ENCODE measurements at places on chromosomes 1 and 21. TPM values are rescaled to one million over a fixed set of nuclear protein-coding genes. Genes with fewer than 3 reads are reported as not detected.

DNA sequence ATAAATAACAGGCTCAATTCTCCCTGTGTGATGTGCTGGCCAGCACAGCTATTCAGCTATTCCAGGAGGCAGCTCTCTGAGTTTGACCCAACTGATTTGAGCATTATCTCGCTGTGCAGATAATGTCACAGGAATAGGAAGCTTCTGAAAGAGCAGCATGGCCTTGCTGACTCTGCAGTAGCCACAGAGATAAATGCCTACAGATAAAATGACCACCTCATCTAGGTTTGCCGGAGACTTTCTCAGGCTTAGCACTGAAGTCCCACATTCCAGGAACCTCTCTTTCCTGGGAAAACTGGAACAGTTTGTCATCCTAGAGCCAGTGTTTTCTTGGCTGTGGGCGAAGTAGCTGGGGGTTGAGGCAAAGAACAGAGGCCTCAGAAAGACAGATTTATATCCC is 98.9 kb downstream of the MRPL39 start:
- DNase-seq: no peak

Gene HFM1
- total RNA-seq: 8.5 TPM

Gene SMCP
- total RNA-seq: not detected

DNA sequence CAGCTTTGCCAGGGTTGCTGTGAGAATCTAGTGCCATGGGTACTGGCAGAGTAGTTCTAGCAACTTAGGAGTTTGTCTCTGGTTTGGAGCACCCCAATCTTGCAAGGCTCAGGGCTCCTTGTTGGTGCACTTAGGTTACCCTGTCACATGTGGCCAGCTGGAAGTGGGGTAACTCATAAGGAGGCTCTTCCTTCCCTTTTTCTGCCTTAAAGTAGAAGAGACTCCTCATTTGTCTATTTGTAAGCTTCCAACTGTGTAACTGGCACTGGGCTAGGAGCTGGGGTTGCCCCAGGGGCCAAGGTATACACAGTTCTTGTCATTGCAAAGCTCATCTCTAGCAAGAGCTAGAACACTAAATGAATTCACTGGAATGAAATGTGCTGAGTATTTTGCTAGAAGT is 10.6 kb downstream of the MROH7 start:
- DNase-seq: no peak

DNA sequence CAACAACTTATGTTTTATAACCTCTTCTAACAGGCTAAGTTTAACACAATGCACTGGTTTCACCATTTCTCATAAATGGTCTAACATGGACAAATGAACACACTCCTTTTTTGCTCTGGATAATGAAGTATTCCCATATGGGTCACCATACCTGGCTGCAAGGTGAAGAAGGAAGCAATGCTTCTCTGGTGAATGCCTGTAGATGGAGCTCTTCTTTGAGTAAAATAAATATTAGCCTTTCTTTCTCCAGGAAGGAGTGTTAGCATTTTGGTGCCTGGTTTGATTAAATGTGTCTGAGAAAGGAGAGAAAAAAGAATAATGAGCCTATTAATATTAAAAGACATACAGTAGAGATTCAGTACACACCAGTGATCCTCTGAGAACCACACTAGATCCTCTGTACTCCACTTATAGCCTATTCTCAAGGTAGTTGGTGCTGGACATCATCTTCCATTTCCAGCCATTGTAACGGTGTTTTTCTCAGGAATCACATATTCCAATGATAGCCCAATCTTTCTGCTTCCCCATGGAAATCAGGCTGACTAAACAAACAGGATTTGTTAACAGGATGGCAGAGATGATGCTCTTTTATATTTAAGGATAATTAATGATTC is 17.6 kb downstream of the MTFR1L start:
- no peak for DNase-seq

Gene CACNA1S
- not detected for total RNA-seq

DNA sequence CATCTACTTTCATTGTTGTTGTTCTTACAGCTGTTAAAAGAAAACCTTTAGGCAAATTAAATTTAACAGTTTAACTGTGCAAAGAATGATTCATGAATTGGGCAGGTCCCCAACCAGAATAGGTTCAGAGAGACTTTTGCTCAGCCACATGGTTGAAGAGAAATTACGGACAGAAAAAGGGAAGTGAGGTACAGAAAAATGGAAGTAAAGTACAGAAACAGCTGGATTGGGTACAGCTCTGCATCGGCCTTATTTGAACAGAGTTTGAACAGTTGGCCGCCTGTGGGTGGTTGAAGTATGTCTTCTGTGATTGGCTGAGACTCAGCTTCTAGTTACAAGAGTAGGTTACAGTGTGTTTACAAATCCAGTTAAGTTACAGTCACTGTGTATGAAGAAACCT is 210.1 kb downstream of the FGGY start:
- DNase-seq: no peak

Gene CHTOP
- 64.9 TPM for total RNA-seq

Gene AGO3
- 15.4 TPM for total RNA-seq

Gene SLAMF8
- total RNA-seq: 0.43 TPM

GRCh38 chr1:91916811-91917460 is 31.0 kb upstream of the TGFBR3 start:
- DNase-seq: no peak

GRCh38 chr1:78255846-78256245 is 210.1 kb downstream of the GIPC2 start:
- DNase-seq: no peak

DNA sequence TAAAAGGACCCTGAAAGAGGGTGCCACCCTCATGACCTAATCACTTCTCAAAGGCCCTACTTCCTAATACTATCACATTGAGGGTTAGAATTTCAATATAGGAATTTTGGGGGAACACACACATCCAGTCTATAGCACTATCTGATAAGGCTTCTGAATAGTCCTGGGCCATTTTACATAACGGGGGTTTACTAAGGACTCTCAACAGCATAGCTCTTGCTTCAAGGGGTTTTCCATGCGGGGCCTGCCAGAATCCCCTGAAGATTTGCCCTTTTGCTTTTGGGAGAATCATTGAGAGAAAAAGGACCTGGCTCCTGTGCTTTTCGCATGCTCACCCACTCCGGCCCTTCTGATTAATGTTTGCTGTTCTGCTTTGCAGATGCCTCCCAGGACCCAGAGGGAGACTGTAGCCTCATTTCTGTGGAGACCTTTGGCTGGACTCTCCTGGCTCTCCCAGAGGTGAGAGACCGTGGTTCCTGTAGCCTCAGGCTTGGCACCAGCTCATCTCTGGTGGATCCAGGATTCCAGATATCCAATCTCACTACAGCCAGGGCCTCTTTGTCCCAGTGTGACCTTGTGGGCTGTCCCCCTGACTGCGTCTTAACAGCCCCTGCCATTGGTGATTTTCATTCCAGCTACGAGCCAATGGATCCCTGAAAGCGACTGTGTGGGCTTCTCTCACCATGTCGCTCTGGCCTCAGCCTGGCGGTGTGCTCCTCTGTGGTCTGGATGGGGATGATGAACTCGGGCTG is 72.6 kb downstream of the DDR2 start:
- DNase-seq: no peak

- no peak for DNase-seq
Measured at GRCh38 chr1:86205741-86206140, 49.2 kb upstream of the COL24A1 start.

DNA sequence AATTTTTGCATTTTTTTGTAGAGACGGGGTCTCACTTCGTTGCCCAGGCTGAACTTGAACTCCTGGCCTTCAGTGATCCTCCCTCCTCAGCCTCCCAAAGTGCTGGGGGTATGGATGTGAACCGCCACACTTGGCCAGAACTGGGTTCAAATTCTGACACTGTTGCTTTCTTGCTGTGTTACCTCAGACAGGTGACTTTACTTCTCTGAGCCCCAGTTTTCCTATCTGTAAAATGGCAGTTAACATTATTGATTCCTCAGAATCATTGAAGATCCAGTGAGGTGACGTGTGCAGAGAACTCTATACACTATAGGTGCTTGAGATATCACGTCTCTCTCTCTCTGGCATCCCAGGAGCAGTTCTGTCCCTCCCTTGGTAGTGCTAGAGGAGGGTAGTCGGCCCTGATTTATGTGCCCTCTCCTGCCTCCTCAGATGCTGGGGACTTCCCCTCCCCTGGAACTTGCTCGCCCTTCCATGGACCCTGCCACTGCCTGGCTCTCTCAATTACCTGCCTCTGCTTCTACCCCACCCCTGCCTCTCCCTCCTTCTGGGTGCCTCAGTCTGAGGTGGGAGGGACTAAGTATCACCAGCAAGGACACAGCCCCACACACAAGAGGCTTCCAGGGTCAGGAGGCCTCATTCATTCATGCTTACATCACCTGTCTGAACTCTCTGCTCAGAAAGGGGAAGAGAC is 2.8 kb upstream of the HPCA start:
- no peak for DNase-seq

Gene SLFNL1
- total RNA-seq: 1.2 TPM

DNA sequence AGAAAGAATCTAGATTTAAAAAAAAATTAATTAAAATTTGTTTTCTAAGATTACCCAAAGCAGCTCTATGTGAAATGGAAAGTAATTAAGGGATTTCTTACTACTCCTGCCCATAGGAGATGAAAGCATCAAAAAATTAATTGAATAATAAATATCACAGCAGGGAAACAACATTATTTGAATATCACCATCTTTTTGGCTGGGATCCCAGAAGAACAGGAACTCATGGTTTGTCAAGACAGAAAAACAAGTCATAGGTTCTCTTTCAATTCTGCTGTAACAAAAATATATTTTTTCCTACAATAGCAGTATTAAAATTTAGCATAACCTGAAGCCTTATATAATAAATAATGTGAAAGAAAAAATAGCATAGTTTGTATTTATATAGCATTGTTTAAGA is 1713.4 kb downstream of the NCAM2 start:
- no peak for DNase-seq

Gene UBXN10
- 2.9 TPM for total RNA-seq

Gene LCA5L
- 1.2 TPM for total RNA-seq

GRCh38 chr21:42691901-42692559 is 38.6 kb downstream of the PDE9A start:
- DNase-seq: no peak

DNA sequence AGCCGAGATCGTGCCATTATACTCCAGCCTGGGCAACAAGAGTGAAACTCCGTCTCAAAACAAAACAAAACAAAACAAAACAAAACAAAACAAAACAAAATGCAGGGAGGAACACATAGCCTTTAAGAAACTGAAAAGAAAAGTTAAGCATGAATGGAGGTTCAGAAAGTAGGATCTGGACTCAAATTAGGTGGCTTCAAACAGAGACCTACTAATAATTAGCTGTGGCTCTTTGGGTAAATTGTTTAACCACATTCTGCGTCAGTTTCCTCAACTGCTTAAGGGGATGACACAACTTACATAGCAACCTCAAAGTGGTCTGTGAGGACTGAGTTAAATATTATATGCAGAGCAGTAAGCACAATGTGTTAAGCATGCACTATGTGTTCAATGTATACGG is 458.2 kb downstream of the ADGRL2 start:
- DNase-seq: no peak

Gene SH2D1B
- not detected for total RNA-seq

DNA sequence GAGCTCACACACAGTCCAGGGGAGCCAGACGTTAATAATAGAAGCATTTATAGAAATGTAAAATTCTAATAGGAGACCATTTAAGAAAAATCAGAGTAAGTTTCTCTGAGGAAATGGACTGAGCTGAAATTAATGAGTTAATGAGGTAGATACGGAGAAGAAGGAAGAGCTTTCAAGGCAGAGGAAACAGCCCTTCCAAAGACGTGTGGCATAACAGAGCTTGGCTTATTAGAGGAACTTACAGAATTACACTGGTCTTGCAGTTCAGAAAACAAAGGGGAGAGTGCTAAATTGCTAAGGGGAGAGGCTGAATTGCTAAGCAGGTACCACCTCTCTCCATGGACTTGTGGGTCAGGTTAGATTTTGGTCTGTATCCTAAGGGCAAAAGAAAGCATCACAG is 8.2 kb upstream of the PIGK start:
- no peak for DNase-seq

Gene CSF3R
- total RNA-seq: 2.2 TPM

Gene KRTAP21-2
- not detected for total RNA-seq

Gene CYP4X1
- total RNA-seq: 1.5 TPM

- no peak for DNase-seq
Measured at GRCh38 chr1:30250338-30250983, 472.9 kb downstream of the MATN1 start.

DNA sequence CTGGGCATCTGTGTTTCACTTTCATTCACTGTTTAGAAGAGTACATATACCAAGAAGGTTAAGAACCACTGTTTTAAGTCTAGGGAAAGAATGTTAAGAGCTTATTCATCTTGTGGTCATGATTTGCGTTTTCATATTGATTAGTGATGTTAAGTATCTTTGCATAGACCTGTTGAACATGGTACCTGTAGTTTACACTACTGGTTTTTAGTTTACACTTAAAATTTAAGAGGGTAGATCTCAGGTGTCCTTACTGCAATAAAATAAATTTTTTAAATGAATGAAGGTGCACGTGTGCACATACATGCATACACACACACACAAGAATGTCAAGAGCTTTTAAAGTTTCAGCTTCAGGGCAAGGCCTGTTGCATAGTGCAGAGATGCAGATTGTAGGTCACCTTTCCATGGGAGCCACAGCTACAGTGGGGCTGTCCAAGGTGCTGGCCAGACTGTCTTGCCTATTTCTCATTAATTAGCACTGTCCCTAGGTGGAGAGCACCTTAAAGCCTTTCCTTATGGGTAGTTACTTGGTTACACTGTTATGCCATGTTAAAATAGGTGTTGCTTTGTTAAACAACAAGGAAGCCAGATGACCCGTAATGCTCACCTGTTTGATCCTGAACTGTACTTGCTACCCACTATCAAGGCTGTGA is 543.0 kb upstream of the DAB1 start:
- no peak for DNase-seq

DNA sequence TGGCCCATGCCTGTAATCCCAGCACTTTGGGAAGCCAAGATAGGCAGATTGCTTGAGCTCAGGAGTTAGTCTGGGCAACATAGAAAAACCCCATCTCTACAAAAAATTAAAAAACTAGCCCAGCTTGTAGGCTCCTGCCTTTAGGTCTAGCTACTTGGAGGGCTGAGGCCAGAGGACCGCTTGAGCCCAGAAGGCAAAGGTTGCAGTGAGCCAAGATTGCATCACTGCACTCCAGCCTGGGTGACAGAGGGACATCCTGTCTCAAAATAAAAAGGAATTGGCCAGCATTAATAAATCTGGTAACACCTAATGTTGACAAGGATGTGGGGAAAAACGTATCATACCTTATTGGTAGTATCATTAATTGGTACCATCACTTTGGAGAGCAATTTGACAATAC is 396.2 kb downstream of the PLPP3 start:
- DNase-seq: no peak

- DNase-seq: no peak
Measured at GRCh38 chr21:41624674-41625310, 116.8 kb upstream of the TMPRSS2 start.

Gene FAM110D
- 3.8 TPM for total RNA-seq

- DNase-seq: no peak
Measured at GRCh38 chr1:114103992-114104391, 49.7 kb downstream of the SYT6 start.

GRCh38 chr1:67846538-67846937 is 13.3 kb upstream of the GNG12 start:
- no peak for DNase-seq
